ENCODE measurements at places on chromosomes 2 and 18. TPM values are rescaled to one million over a fixed set of nuclear protein-coding genes. Genes with fewer than 3 reads are reported as not detected.

HRH4 gene
- total RNA-seq, result not detected

OXER1 gene
- 7.8 TPM for total RNA-seq

PROKR1 gene
- total RNA-seq, result not detected

MROH2A gene
- not detected for total RNA-seq

VWC2L gene
- 0.55 TPM for total RNA-seq

GRCh38 chr2:178419123-178419522, 31.9 kb downstream of the PRKRA start:
- no peaks in the 10 kb centered on the region for H3K36me3 ChIP-seq
- DNase-seq, result peak; percentile 39
- H3K4me1 ChIP-seq, result peaks cover 21% of the 10 kb centered on the region
- H3K27me3 ChIP-seq, result no peaks in the 10 kb centered on the region
- H3K27ac ChIP-seq, result no peak overlapping the region
- no peak overlapping the region for H3K4me3 ChIP-seq

GRCh38 chr2:26904839-26905238, 56.9 kb downstream of the DPYSL5 start:
- no peaks in the 10 kb centered on the region for H3K4me1 ChIP-seq
- H3K36me3 ChIP-seq, result no peaks in the 10 kb centered on the region
- H3K27me3 ChIP-seq, result no peaks in the 10 kb centered on the region
- no peak overlapping the region for H3K27ac ChIP-seq
- no peak overlapping the region for H3K4me3 ChIP-seq

- H3K36me3 ChIP-seq, result no peaks in the 10 kb centered on the region
- H3K4me3 ChIP-seq, result no peak overlapping the region
- no peaks in the 10 kb centered on the region for H3K27me3 ChIP-seq
- H3K4me1 ChIP-seq, result no peaks in the 10 kb centered on the region
These were observed 103.6 kb downstream of the CDK15 start for GRCh38 chr2:201909961-201910361.

- DNase-seq, result no peak
- peaks cover 8% of the 10 kb centered on the region for H3K36me3 ChIP-seq
- peak overlapping the region; percentile 22 for H3K27ac ChIP-seq
- no peak overlapping the region for H3K4me3 ChIP-seq
- peaks cover 22% of the 10 kb centered on the region for H3K4me1 ChIP-seq
These were observed 3.2 kb downstream of the FARSB start for GRCh38 chr2:222652491-222653255.

- no peak for DNase-seq
- H3K36me3 ChIP-seq, result no peaks in the 10 kb centered on the region
- no peaks in the 10 kb centered on the region for H3K27me3 ChIP-seq
- H3K4me1 ChIP-seq, result no peaks in the 10 kb centered on the region
- no peak overlapping the region for H3K4me3 ChIP-seq
These were observed 256.3 kb upstream of the MYT1L start for GRCh38 chr2:2587354-2587753.
